ENCODE measurements at places on chromosomes 7 and 10. TPM values are rescaled to one million over a fixed set of nuclear protein-coding genes. Genes with fewer than 3 reads are reported as not detected.

Gene FAM170B
- polyA plus RNA-seq, result not detected

GRCh38 chr10:14751014-14751896, 23.4 kb downstream of the FAM107B start:
- DNase-seq, result no peak

DNA sequence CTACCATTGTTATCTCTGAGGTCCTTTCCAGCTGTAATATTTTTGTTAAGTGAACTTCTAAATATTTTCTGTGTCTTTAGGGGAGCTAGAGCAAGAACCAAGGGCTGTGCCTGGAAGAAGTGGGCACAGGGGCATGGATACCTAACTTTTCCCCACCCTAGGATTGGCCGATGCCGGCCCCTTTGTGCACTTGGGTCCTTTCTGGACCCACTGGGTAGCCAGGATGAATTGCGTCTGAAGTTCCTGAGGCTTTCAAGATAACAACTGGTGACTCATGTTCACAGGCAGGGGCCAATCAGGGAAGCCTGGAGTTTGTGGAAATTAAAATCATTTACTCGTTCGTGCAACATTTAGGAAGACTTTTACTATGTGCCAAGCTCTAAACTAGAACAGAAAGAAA, 758 bp downstream of the DPCD start:
- no peak for DNase-seq

DNA sequence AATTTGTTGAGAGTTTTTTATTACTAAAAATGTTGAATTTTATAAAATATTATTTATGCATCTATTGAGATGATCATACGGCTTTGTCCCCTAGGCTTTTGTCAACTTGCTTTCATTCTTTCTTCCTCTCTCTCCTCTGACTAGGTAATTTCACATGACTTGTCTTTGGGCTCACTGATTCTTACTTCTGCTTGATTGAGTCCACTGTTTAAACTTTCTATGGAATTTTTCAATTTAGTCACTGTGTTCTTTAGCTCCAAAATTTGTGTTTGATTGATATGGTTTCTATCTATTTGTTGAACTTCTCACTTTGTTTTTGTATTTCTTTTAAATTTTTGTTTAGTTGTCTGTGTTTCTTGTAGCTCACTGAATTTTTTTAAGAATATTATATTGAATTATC, 65.9 kb upstream of the PTPRZ1 start:
- DNase-seq, result no peak
